NCI-H2107 (cell line): ENCODE measurements at places on chromosomes 6 and 20.
A peak's percentile ranks its signal among the peaks of the same experiment; 100 is the strongest.

DNA sequence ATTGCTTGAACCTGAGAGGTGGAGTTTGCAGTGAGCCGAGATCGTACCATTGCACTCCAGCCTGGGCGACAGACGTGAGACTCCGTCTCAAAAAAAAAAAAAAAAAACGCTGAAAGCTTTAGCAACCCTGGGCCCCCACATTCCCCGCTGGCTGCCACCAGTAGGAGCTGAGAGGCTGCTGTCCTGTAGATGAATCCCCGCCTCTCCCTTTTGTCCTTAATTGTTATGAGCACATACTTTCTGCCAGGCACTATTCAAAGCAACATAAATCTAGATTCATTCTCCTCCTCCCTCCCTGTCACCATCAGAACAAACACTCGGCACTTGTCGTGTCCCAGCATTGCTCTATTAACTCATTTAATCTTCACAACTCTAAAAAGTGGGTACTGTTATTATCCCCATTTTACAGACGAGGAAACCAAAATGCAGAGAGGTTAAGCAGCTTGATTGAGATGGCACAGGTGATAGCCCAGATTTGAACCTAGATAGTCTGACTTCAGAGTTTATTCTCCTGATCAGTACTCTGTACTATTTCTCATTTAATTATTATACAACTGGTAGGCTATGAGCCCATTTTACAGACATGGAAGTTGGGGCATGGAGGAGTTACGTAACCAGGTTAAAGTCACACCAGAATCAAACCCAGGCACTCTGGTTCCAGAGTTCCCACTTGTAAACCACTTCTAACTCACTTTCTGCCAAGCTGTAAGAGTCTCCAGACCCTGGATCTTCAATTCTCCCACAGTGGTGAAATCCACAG lies 97.4 kb downstream of the EYA2 start:
- DNase-seq = no peak

DNA sequence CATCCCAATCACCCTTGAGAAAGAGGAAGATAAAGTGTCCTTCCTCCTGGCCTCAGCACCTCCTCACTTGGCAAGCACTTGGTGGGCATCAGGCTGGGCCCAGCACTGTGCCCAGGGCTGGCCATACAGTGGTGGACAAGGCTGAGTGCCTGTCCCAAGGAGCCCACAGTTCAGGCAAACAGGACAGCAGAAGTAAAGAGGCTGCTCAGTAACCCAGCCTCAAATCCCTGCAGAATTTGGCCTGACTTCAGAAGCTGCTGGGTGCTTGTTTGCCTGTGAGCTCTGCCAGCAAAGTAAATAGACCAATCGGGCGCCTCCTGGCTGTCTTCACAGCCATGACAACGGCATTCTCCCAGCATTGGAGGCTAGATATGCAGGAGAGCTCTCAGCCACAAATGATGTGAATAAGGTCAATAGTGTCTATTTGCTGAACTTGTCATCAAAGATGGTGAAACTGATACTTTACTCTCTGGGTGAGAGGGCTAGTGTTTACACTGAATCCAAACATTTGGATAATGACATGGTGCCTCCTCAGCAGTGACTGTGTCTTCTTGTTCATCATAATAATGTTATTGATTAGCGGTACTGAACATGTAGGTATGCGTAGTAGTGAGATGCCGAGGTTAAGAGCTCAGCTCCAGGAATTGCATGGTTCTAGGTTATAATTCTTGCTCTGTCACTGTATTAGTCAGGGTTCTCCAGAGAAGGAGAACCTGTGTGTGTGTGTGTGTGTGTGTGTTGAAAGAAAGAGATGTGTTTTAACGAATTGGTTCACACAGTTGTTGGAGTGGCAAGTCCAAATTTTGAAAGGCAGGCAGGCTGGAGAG lies 36.9 kb upstream of the FANCE start:
- peak; percentile 35 for DNase-seq

- no peak for DNase-seq
Observed at GRCh38 chr20:40639132-40639531, 49.9 kb downstream of the MAFB start.

DNA sequence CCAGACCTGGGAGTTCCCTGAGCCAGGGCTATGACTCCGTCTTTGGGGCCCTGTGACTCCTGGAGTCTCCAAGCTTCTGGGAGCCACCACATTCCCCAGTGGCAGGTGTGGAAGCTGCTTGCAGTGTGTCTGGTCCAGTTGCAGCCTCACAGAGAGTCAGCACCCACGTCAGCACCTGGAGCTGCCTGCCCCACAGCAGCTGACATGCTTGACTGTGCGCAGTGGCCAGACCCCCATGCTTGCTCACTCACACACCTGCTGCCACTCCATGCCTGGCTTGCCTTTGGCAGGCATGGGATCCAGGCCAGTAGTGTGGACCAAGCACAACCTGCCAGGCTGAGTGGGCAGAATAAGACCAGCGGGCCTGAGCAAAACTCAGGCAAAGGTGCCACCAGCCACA lies 31.0 kb upstream of the ASIP start:
- no peak for DNase-seq

- no peak for DNase-seq
Observed at GRCh38 chr20:33232486-33233072, 3.2 kb upstream of the BPIFA1 start.

DNA sequence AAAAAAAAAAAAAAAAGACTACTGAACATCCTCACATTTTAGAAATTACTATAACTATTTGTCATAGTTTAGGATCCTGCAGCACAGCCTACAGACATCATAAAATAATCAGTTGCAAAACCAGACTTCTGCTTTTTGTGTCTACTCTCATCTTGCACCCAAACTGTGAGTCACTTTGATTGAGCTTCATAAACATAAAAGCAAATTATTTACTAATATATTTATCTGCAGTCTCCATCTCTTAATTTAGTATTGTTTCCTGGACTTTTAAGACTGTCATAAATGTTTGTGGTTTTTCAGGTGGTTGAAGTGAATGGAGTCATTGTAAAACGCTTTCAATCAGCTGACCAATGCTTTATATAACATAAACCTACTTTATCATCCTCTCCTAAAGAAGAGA lies 14.8 kb upstream of the CALHM6 start:
- no peak for DNase-seq

- DNase-seq = no peak
Observed at GRCh38 chr6:155495011-155495768, 39.6 kb upstream of the NOX3 start.

- DNase-seq = no peak
Observed at GRCh38 chr20:18202966-18203365, 65.3 kb downstream of the KAT14 start.

- no peak for DNase-seq
Observed at GRCh38 chr20:62418709-62419487, 8.4 kb downstream of the RBBP8NL start.

- DNase-seq = no peak
Observed at GRCh38 chr6:73929405-73929804, 233.4 kb downstream of the CD109 start.

GRCh38 chr6:106637051-106637716 lies 7.8 kb downstream of the QRSL1 start:
- DNase-seq = no peak

GRCh38 chr6:111522393-111523020 lies 39.5 kb upstream of the REV3L start:
- DNase-seq = no peak

GRCh38 chr20:62286493-62287064 lies 16.2 kb upstream of the ADRM1 start:
- DNase-seq = no peak

- DNase-seq = no peak
Observed at GRCh38 chr6:89662659-89663223, 24.2 kb upstream of the LYRM2 start.

DNA sequence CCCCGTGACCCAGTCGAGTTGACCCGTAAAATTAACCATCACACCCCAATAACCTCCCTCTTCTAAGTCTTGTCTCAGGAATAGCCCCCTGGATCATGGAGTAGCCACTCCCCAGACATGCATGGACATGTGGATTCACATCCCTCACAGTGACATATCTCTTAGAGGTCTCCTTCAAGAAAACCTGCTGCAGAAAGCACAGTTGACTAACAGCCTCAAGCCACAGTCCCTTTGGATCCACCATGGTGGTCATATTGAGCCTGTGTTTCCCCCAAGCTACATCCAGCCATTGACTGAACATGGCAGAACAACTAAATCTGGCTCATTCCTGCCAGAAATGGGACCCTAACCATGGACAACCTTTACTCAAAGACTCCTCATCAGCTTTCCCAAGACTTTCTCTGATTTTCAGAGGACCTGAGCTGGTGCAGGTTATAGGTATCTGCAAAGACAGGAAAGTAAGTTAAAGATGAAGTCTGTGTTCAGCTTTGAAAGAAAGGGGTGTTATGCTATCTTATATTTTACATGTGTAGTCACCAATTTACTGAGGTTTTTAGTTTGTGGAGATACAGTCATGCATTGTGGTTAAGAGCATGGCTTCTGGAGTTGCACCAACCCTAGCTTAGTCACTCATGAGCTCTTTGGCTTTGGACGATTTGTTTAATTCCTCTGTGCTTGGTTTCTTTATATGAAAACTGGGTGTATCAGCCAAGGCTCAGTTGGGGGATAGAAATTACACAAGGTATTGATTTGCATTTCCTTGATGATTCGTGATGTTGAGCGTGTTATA lies 219.1 kb downstream of the MYLK4 start:
- no peak for DNase-seq

GRCh38 chr6:154719433-154719832 lies 13.8 kb upstream of the SCAF8 start:
- no peak for DNase-seq

DNA sequence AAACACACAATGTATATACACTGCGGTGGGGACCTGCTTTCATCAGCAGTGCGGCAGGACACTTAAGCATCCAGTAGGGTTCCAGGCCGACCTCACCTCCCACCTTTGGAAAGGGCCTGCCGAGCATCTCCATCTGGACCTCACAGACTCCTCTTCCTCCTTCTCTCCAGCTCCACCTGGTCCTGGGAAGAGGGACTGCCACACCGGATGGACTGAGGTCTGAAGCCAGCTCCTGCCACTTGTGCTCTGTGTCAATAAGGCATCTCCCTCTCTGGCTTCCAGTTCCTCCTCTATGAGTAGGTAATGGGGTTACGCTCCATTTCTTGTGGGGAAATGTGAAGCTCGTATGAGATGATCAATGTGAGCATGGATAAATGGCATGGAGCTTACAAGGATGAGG lies 19.1 kb upstream of the NNAT start:
- no peak for DNase-seq

DNA sequence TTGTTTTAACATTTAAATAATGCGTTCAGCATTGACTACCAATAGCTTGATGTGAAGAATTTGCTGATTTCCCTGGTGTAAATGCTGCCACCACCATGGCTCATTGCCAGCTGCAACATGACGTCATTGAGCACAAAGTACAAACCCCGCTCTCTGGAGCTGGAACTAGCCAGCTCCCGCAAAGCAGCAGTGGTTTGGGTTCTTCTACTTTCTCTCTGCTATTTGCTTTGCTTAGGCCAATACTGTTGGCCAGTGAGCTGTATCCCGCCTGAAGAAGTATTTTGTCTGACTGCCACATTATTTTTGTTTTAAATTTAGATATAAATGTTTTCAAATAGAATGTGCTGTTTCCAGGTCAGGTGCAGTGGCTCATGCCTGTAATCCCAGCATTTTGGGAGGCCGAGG lies 47.4 kb upstream of the KIF13A start:
- DNase-seq = no peak

GRCh38 chr20:2386516-2387179 lies 5.9 kb downstream of the TGM6 start:
- no peak for DNase-seq

GRCh38 chr6:167122827-167123657 lies at the start of gene CCR6:
Gene CCR6 (plus strand): TSS chr6:167123096. CDS start chr6:167136135, 13,039 bp downstream.
- no peak for DNase-seq

DNA sequence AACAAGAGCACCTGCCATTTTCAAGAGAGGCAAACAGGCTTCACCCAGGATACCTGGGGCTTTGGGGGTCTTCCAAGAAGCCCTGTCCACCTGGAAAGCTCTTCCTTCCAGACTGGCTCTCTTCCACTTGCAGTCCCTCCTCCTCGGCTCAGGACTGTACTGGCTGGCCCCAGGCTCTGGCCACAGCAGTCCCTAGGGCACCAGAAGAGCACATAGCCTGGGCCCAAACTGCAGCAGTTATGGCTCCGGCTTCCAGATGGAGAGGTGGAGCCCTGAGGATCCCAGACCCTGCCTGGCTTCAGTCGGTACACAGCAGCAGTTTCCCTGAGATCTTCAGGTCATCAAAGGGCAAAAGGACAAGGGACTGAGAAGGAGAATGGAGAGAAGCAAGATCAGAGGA lies 1.6 kb upstream of the SLC35B2 start:
- DNase-seq = no peak

GRCh38 chr6:56032715-56033260 lies 157.4 kb upstream of the BMP5 start:
- no peak for DNase-seq

GRCh38 chr6:129251669-129252376 lies 368.9 kb downstream of the LAMA2 start:
- peak; percentile 6 for DNase-seq

- DNase-seq = no peak
Observed at GRCh38 chr6:155248008-155249001, 15.5 kb upstream of the CLDN20 start.

DNA sequence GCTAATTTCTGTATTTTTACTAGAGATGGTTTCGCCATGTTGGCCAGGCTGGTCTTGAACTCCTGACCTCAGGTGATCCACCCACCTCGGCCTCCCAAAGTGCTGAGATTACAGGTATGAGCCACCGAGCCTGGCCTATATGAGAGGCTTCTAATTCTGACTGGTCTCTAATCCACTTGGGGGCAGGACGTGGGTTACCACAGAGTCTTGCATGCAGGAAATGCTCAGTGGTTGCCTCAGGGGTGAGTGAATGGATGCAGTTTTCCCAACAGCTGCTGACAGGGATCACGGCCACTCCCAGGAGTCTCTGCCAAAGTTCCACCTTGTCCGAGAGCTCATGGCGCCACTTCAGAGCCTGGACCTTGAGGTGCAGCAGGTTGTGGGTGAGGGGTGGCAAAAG lies 6.4 kb upstream of the FANCE start:
- no peak for DNase-seq

DNA sequence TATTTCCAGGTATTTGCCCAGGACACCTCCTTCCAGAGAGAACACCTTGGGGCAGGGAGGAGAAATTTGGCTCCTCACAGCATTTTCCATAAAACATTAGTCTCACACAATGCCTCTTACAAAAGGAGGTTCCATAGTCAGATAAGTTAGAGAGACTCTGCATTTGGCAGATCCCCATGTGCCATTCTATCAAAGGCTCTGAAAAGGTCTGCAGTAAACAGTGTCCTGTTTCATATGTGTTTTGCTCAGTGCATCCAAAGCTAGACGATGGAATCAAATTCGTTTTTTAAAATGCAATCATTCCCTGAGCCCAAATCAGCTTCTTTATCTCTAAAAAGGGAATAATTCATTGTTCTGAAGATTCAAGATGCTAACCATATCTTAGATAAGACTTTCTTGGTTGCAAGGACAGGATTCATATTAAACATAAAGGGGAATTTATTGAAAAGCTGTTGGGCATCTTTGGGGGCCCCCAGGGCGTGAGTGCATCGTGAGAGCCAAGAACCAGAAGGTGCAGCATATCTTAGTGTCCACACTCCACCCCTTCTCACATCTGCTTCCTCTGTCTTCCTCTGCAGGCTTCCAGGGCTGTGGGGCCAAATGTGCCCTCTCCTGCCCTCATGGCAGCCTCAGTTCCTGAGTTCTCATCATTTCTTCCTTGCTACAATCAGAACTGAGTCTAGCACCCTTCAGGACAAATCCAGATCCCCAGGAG lies 41.4 kb upstream of the MLN start:
- no peak for DNase-seq
